ENCODE measurements at places on chromosomes 6 and 20.

- DNase-seq = no peak
Observed at GRCh38 chr6:31169123-31169857, 1.2 kb downstream of the POU5F1 start.

GRCh38 chr6:28003661-28004060 is 46.6 kb downstream of the OR2B6 start:
- no peak for DNase-seq

GRCh38 chr20:53413186-53413631 is 180.4 kb downstream of the ZNF217 start:
- peak; percentile 50 for DNase-seq

- DNase-seq = no peak
Observed at GRCh38 chr20:23622839-23623343, 14.9 kb downstream of the CST3 start.

DNA sequence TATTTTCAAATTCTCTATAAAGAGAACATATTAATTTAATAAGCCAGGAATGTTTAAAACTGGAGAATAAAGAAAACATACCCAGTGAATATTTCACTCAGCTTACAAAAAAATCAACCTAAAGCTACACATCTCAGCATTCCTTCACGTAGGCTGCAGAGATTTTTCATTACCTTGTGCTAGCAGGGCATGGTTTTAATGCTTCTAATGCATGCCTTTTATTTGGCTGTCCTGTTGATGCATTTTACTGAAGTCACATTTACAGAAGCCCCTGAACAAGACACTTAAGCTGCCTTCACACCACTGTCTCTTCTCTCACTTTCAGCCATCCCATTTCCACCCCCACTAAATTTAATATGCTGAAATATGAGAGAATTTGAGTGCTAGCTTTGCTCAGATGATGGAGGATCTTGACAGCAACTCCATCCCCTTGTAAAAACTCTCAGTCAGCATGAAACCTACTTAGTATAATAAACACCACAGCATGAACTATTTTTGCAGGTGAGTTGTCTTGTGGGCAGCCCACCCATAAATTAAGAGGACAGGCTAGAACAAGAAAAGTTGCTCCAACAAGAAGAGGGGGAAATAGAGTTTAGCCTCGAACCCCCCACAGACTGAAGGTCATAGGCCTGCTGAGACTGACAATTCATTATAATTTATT is 159.4 kb downstream of the SIM1 start:
- no peak for DNase-seq

DNA sequence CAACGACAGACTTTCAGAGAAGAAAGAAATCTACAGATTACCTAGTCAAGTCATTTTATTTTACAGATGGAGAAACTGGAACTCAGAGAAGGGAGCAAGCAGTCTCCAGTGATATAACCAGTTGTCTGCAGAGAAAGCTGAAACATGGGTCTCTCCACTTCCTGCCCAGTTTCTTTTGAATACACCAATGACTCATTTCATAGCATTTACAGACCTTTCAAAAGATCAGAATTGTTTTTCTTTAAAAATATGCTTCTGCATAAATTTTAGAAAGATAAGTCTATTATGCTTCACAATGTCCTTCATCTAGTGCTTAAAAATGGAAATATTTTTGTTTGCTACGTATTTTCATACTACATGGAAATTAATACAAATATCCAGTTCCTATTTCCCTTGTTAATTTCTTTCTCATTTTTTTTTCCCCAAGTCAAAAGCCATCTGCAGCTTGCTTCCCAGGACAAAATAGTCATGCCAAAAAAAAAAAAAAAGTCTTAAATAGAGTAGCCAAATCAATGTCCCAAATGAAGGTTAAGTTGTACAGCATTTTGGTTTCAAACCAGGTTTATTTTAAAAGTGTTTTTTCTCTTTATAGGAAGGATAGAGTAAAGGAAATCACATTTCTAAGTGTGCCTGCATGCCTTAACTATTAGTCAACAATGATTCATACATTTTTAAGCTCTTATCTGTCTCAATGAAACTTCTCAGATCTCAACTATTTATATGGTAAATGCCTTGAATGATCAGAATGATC is 36.9 kb downstream of the ARHGAP18 start:
- DNase-seq = peak; percentile 47

- no peak for DNase-seq
Observed at GRCh38 chr6:84150705-84151104, 76.7 kb downstream of the CEP162 start.

Measured in CD4-positive, alpha-beta T cell treated with Interleukin-12 subunit alpha and Interleukin-12 subunit beta, for 1 hour (primary cell).